Stimulated activated CD8-positive, alpha-beta memory T cell treated with anti-CD3 and anti-CD28 coated beads, Interleukin-12 subunit alpha, Interleukin-12 subunit beta, amount 100 ng/mL, for 1 hour (primary cell): ENCODE measurements at places on chromosomes 12 and 14.

- DNase-seq = no peak
Observed at GRCh38 chr12:95571369-95571768, 20.1 kb upstream of the USP44 start.

DNA sequence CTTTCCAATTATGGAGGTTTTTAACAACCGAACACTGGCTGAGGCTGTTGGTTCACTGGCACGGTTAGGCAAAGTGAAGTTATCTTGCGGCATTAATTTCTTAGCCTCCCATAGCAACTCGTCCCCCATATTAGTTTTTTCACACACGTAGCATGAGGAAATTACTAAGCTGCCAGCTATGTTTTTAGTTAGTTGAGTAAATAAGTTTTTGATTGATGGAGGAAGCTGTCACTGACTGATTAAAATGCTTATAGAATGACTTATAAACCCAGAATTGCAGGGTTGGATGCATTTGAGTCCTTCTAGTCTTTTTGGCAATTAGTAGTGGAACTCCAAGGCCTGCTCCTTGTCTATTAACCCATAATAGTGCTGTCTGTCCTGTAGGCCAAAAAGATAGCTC is 97.1 kb downstream of the ALG10 start:
- no peak for DNase-seq

- DNase-seq = no peak
Observed at GRCh38 chr12:97131220-97131981, 224.3 kb downstream of the NEDD1 start.

DNA sequence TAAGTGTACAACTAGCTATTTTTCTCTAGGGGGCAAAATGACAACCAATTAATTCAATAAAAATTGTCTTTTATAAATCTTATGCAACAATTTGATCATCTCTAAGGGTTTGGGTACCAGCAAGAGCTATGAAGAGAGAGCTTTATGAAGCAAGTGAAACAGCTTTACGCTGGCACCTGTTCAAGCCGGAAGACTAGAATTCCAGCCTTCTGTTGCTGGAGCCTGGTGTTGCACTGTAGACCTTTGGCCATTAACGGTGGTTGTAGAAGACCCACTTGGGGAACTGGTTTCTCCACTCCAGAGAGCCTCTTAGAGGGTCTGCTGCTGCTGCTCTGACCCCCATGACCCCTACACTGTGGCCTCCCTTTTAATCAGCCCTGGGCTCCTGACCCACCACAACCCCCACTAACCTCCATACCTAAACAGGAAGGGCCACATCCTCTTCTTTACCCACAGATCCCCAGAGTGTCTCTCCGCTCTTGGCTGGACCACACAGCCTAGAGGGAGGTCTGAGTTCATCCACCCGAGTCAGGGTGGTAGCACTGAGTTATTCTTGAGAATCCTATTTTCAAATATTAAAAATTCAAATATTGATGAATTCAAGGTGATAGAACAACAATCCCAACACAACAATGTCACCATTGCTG is 54.6 kb upstream of the STON2 start:
- no peak for DNase-seq

GRCh38 chr14:96920023-96920422 is 122.8 kb downstream of the VRK1 start:
- DNase-seq = no peak

- no peak for DNase-seq
Observed at GRCh38 chr12:108530161-108530560, 15.1 kb downstream of the FICD start.

DNA sequence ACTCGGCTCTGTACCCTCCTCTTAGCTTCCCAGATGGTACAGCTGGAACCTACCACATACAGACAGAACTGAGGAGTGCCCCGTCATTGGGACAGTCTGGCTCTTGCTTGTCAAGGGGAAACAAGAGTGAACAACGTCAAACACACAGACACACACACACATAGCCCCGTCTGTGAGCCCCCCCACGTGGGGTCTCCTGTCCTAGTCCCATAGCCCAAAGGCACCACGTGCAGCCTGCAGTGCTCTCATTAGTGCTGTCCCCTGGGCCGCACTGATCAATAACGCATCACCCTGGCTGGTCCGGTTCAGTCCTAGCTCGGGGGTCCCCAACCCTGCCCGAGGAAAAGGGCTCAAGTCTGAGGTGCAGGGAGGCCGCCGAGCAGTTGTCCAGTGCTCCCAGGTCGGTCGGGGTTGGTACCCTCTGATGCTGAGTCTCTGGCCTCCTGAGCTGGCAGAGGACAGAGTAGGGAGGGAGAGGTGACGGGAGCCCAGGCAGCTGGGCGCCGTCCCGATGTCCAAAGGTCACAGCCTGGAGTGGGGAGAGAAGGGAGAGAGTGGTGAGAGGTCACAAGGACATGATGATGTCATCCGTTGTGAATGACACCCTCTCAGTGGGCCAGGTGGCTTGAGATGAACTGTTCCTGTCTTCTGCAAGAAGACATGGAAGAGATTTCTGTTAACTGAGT is 105.4 kb upstream of the NOS1 start:
- DNase-seq = no peak

GRCh38 chr12:20260851-20261250 is 107.5 kb upstream of the PDE3A start:
- DNase-seq = no peak

GRCh38 chr14:105739331-105740102 is 213.1 kb downstream of the TMEM121 start:
- no peak for DNase-seq

GRCh38 chr12:130992979-130993538 is 39.4 kb downstream of the ADGRD1 start:
- DNase-seq = no peak

GRCh38 chr14:53151523-53152183 is 1.5 kb downstream of the DDHD1 start:
- peak; percentile 10 for DNase-seq

GRCh38 chr14:102975662-102976061 is 53.2 kb downstream of the AMN start:
- DNase-seq = no peak

GRCh38 chr14:52791223-52792096 is at the start of gene GNPNAT1:
Gene GNPNAT1, minus strand, starts transcription at chr14:52791607. Its CDS starts 6,957 bp downstream, at chr14:52784650.
- DNase-seq = peak; percentile 77

DNA sequence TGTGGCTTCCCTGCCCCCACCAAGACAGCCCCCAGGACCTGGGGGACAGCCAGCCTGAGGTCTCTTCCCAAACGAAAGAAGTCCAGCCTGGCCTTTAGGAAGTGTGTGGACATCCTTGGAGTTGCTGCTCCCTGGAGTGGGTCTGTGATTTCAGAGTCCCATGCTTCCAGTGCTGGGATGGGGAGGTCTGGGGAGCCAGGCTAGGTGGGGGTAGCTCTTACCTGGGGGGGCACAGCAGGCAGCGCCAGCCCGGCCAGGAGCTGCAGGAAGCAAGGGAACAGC is 509 bp downstream of the PGF start:
- DNase-seq = no peak

GRCh38 chr12:52045794-52046199 is 5.4 kb upstream of the NR4A1 start:
- DNase-seq = no peak

DNA sequence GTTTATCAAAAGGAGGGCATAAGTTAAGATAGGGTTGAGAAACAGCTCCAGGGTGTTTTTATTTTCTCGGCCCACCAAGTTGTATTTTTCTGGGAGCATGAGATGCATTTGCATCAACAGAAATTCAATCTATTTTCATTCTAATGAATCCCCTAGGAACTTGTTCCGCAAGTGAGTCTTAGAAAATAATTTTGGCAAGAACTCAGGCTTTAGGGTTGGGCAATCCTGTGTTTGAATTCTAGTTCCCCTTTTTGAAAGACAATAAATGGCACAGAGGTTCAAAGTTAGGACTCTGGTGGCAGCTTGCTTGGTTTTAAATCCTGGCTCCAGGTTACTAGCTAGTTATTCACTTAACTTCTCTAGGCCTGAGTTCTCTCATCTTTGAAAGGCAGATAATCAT is 23.7 kb downstream of the SLC5A8 start:
- DNase-seq = no peak

GRCh38 chr12:132502882-132503193 is 12.9 kb downstream of the FBRSL1 start:
- DNase-seq = no peak

- no peak for DNase-seq
Observed at GRCh38 chr14:89140326-89140725, 276.7 kb downstream of the FOXN3 start.

DNA sequence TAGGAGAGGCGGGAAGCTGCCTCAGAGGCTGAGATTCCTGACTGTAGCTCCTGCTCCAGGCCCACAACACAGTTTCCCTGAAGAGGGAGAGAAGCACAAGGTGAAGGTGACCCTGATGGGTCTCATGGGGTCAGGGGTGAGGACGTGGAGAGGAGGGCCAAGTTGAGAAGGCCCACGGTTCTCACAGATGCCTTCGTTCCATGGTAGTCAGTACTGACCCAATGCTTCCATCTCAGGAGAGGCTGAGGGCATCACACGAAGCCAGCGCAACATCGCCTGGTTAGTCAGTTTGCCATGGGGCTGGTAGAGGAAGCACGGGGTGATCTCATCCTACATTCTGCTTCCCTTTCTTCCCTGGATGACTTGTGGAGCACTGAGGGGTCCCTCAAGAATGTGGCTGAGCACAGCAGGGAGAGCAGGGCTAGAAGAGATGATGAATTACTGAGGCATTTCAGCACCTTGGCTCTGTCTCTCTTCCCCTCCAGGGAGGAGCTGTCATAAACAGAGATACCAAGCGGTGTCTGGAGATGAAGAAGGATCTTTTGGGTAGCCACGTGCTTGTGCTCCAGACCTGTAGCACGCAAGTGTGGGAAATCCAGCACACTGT is 51.9 kb downstream of the GALNT8 start:
- DNase-seq = no peak

DNA sequence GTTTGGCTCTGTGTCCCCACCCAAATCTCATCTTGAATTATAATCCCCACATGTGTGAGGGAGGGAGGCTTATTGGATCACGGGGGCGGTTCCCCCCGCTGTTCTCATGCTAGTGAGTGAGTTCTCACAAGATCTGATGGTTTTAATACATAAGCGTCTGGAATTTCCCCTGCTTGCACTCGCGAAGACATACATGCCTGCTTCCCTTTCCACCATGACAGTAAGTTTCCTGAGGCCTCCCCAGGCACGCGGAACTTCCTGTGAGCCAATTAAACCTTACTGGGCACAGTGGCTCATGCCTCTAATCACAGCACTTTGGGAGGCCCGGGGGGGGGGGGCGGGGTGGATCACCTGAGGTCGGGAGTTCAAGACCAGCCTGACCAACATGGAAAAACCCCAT is 60.8 kb downstream of the R3HDM2 start:
- DNase-seq = no peak
